ENCODE measurements at places on chromosomes 7 and 10.

GRCh38 chr7:11410656-11411644 is 421.0 kb downstream of the THSD7A start:
- no peak for DNase-seq

DNA sequence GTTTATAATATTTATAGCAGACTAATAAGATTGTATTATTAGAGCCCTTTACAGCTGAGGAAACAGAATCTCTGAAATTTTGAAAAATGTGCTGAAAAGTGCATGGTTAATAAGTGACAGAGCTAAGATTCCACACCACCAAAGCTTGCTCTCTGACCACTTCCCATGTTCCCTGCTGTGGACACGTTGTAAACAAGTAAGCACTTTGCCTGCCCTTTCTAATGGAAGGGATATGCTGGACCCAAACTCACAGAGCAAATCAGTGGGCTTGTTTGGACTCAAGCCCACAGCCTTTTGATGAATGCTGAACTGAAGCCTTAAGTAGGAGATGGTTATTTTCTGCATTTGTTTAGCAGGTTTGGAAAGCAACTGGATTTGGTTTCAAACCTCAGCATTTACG is 214.0 kb upstream of the TMEM72 start:
- DNase-seq = peak; percentile 23

DNA sequence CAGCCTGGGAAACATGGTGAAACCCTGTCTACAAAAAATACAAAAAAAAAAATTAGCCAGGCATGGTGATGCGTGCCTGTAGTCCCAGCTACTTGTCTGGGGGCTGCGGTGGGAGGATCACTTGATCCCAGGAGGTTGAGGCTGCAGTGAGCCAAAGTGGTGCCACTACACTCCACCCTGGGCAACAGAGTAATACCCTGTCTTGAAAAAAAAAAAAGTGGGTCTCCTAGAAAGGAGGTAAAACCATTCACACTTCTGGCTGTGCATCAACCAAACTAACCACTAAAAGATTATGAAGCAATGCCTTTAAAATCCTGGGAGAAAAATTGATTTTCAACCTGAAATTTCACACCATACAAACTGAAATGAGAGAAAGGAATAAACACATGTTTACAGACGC is 35.4 kb upstream of the C10orf71 start:
- DNase-seq = no peak

DNA sequence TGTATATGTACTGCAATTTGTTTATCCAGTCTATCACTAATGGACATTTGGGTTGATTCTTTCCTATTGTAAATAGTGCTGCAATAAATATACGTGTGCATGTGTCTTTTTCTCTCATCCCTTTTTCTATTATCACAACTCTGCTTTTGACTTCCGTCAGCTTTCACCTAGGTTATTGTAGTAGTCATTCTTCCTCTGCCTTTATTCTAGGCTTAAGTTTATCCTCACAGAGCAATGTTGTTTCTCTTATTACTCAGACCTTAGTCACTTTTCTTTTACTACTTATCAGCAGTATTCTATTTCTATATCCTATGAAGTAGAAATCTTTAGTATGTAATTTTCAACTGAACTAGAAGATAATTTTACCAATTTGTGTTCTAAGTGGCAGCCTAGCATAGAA is 175.3 kb upstream of the SEMA3E start:
- no peak for DNase-seq

- peak; percentile 45 for DNase-seq
Observed at GRCh38 chr7:129163875-129164544, 19.5 kb downstream of the TSPAN33 start.

DNA sequence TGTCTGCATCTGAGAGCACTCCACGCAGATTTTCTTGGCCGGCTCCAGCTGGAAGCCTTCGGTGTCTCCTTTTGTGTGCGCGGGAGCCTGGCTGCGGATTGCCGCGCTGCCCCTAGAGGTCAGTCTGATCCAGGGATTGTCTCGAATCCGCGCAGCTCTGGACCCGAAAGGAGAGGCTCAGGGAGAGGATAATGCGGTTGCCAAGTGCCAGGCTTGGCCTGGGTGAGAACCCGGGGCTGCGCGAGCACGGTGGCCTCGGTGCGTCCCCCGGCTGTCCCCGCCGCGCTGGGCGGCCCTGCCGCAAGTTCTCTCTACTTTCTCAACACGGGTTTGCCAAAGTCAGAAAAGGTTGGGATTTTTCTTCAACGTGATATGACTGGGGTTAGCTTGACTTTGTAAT is 140.9 kb downstream of the ADCYAP1R1 start:
- DNase-seq = peak; percentile 84

GRCh38 chr7:99309111-99309510 is 16.6 kb upstream of the ARPC1A start:
- DNase-seq = no peak

GRCh38 chr10:102451105-102451969 is at the start of gene C10orf95:
Gene C10orf95 (minus strand): TSS chr10:102451543. CDS start chr10:102451093, 450 bp downstream.
- DNase-seq = no peak

GRCh38 chr7:31741852-31742251 is 54.8 kb downstream of the PPP1R17 start:
- DNase-seq = no peak

DNA sequence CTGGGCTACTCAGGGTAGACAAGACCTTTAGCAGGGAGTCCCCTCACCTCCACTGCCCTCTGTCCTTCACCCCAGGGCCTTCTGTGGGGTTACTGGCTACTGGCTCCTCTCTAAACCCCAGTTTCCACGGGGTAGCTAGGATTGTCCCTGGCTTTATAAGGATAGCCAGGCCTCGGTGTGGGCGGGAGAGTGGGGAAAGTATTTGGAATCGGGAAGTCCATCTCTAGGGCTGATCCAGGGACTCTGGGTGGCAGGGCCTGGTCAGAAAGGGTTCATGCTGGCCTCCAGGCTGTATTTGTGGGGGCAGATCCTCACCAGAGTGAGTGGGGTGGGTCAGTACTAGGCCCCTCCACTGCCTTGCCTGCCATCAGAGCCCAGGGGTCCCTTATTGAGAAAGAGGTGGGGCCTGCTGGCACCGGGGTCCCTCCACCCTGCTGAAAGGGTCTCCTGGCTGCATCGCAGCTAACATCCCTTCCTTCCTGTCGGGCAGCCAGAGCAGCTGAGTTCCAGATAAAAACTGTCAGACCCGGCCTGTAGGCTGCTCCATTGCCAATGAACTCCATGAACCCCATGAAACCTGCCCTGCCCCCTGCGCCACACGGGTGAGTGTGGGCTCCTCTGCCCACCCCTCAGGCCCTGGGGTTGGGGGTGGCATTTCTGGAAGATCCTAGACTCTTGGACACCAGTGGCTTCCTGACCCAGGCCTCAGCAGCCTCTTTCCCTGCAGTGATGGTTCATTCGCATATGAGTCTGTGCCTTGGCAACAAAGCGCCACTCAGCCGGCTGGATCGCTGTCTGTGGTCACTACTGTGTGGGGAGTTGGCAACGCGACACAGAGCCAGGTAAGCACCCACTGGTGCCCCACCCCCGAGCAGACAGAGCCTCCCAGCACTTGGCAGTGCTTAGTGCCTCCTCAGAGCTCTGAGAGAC is 7.3 kb downstream of the ZMIZ2 start:
- no peak for DNase-seq

DNA sequence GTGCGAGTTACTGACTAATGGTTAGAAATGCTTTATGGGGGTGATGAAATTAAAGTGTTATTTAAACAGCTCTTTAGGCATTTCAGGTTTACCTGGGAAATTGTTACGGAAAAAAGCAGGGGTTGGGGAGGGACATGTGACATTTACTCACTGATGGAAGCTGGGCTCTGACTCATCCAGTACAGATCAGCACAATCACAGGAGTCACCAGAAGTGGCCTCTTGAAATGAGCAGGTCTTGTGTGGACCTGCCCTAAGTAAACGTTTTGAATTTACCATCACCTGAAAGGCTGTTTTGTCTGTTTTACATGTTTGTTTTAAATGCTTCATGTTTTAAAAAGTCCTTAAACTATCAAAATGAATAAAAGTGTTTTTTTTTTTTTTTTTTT is 2.3 kb downstream of the GLRX3 start:
- DNase-seq = peak; percentile 47

DNA sequence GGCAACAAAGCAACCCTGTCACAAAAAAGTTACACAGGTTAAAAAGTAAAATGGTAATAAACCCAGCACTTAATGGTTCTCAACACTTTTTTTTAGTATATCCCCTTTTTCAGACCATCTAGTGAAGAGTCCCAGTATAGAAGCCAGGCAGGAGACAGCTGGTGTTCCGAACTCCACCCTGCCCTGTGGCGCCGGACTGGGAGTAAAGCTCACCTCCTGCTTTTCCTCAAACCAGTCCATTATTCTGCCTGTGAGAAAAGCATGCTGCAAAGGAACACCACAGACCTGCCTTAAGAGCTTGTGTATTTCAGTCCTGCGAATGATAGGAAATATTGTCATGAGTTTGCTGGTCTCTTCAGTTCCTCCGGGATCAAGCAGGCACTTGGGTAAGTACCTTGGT is 81.0 kb downstream of the EZH2 start:
- DNase-seq = no peak

GRCh38 chr7:36287371-36288241 is 102.1 kb upstream of the ANLN start:
- DNase-seq = no peak

- no peak for DNase-seq
Observed at GRCh38 chr10:13329565-13329964, 18.5 kb downstream of the SEPHS1 start.

DNA sequence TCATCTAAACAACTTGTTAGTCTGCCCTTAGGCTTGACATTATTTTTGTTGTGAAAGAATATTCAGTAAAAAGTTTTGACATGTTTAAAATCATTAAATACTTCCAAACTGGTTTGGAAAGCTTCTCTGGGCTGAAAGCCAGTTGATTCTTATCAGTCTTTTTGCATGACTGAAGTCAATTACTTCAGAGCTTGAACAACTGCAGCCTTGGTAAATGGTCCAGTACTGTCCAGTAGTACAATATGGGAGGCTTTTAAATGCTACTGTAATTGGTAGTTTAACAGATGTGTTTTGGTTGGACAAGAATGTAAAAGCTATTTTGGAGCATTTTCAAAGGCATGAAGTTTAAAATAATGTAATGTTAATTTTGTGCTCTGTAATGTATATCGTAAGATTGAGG is 103.4 kb downstream of the SDK1 start:
- peak; percentile 97 for DNase-seq

- no peak for DNase-seq
Observed at GRCh38 chr10:23436983-23437382, 1.9 kb upstream of the OTUD1 start.

GRCh38 chr10:50360077-50360850 is 108.9 kb upstream of the ASAH2 start:
- DNase-seq = no peak

DNA sequence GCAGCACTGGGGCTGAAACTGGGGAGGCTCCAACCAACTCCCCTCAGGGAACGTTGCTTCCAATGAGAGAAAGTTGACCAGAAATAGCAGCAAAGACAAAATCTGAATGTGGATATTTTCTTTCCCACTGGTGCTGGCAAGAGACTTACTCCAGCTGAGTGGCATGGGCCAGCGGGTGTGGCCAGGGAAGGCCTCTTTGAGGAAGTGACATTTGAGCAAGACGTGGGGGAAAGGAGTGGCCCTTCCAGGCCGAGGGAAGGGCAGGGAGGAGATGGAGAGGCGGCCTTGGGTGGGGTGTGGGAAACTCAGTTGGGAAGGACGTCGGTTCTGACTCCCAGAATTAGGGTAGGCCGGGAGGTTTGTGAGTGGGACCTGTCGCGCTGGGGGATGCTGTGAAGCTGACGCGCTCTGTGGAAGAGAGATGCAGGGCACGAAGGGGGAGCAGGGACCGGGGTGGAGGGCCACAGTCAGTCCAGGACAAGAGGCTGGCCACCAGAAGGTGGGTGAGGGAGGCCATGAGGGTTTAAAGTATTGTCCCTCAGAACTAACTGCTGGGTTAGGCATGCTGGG is 96.7 kb upstream of the IKZF1 start:
- DNase-seq = no peak

DNA sequence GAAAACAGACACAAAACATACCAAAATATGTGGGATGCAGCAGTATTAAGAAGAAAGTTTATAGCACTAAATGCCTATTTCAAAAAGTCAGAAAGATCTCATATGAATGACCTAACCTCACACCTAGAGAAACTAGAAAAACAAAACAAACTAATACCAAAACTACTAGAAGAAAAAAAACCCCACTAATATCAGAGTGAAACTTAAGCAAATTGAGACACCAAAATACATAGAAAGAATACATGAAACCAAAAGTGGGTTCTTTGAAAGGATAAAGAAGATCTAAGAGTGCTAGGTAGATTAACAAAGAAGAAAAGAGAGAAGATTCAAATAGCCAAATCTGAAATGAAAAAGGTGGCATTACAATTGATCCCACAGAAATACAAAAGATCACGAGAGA is 494.1 kb downstream of the SH2D4B start:
- no peak for DNase-seq

- peak; percentile 95 for DNase-seq
Observed at GRCh38 chr10:114623661-114624294, 34.3 kb downstream of the ABLIM1 start.

DNA sequence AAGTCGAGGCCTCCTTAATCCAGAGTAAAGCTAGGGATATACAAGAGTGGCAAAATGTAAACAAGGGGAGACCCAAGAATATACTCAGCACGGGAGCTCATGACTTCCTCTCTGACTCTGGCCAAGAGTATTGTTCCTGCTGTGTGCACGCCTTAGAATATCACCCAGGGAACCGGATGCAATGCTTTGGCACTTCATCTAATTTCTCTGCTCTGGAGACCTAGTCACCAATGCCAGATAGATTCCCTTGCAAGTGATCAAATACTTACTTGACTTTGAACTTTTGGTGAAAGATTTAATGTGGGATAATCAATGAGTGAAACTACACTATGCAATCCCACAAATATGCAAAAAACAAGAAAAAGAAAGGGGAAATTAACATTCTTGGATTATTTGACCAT is 695.5 kb downstream of the INHBA start:
- peak; percentile 46 for DNase-seq

DNA sequence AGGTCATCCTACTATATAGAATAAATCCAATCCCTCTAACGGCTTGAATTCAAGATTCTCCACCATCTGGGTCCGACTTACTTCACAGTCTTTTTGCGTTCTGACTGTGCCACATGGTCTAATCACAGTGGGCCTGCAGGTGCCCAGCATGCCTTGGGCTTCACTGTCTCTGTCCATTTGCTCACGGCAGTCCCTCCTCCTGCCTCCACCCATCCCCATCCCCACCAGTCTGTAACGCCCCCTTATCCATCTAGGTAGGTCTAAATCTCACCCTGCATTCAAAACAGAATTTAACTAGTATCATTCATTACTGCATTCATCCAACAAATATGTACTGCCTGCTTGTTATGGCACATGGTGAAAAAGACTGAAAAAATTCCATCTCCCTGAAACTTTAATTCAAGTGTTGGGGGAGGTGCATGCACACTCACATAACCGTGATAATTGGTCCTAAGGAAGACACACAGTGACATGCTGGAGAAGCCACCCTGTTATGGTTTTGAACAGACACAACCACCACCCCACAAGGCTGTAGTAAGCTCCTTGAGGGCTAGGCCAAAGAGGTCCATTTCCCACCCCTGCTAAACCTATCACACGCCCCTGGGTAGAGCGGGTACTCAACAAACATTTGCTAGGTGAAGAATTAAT is 24.2 kb downstream of the SORBS1 start:
- DNase-seq = no peak

- DNase-seq = no peak
Observed at GRCh38 chr10:55277549-55277948, 476.5 kb upstream of the PCDH15 start.

Measured in H4 (cell line).